ENCODE measurements at places on chromosomes 4 and X. TPM values are rescaled to one million over a fixed set of nuclear protein-coding genes. Genes with fewer than 3 reads are reported as not detected.

PLA2G12A gene
- 15.7 TPM for total RNA-seq

BMX gene
- not detected for total RNA-seq

CXorf58 gene
- total RNA-seq: not detected

MGAT4D gene
- not detected for total RNA-seq

- DNase-seq: no peak
These were observed 111.6 kb downstream of the BTC start for GRCh38 chr4:74682567-74683359.
